ENCODE measurements at places on chromosomes 6 and 20.

DNA sequence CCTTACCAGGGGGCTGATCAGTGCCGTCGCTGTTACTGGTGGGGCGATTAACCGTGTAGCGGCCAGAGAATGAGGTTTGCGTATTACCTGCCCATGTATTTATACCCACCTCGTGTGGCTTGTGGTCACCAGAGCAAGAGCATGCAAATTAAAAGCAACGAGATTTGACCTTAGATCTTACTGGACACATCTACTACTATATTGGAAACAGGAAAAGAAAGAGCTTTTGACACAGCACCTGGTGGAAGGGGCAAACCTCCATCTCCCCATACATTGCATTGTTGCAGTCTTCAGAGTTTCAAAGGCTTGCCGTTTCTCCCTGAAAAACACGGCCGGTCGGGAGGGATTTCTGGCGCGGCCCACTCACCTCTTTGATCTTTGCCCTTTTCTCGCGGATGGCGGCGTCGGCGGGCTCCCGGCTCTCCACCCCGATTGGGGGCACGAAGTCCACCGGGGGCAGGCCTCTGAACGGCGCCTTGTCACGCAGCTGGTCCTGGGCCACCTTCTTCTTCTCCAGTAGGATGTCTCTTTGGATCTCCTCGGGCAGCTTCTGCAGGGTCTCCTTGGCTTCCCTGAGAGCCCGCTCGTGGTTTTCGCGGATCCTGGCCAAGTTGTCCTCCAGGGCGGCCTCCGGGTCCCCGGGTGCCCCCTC is 1.3 kb downstream of the MAN1A1 start:
- DNase-seq = peak; percentile 8

DNA sequence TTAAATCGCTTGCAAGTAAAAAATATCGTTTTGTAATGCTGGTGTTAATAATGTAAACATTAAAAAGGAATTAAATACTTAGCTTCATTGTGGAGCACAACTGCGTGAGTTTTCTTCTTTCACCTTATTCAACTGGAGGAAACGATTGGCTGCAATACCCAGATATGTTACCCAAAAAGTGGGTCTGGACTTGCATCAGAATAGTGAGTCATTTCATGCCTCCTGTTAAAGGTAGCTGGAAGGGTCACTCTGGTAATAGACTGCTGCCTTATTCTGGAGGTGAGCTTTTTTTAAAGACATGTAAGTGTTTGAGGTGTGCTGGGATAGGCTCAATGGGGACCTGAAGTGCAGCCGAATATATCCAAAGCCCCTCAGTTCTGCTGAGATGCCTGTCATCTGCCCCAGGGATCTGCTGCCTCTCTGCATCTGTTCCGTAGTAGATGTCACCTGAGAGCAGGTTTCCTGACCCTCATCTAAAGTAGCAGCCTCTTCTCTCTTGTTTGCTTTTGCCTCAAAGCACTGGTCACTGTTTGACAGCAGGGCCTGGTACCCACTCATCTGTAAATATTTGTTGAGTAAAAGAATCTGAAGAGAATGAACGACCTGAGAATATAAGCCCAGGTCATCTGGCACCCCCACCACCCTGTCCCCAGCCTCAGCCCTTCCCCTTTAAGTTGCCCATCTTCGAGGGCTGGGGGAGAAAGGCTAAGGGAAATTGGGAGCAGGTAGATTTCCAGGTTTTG is 5.6 kb upstream of the UQCC2 start:
- DNase-seq = no peak

GRCh38 chr6:78528926-78529325 is 338.4 kb upstream of the IRAK1BP1 start:
- DNase-seq = no peak

- DNase-seq = peak; percentile 46
These were observed 45.8 kb downstream of the AHI1 start for GRCh38 chr6:135451617-135452190.

DNA sequence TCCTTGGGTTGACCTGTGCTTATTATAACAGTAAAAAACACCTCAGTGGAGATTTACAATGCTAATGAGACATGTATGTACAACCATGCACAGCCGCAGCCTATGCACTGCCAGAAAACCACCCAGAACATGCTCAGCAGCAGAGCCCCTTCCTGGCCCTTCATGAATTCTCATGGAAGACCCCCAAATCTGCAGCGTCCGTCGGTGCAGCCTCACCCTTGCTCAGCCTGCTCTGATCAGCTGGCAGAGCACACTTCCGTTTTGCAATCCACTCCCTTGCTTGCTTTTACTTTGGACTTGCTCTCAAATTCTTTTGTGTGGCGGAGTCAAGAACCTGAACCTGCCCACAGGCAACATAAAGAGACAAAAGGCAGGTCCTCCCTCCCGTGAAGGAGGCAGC is 378.2 kb upstream of the SULF2 start:
- no peak for DNase-seq

- peak; percentile 18 for DNase-seq
These were observed 136.8 kb upstream of the PTPRK start for GRCh38 chr6:128657181-128657580.

DNA sequence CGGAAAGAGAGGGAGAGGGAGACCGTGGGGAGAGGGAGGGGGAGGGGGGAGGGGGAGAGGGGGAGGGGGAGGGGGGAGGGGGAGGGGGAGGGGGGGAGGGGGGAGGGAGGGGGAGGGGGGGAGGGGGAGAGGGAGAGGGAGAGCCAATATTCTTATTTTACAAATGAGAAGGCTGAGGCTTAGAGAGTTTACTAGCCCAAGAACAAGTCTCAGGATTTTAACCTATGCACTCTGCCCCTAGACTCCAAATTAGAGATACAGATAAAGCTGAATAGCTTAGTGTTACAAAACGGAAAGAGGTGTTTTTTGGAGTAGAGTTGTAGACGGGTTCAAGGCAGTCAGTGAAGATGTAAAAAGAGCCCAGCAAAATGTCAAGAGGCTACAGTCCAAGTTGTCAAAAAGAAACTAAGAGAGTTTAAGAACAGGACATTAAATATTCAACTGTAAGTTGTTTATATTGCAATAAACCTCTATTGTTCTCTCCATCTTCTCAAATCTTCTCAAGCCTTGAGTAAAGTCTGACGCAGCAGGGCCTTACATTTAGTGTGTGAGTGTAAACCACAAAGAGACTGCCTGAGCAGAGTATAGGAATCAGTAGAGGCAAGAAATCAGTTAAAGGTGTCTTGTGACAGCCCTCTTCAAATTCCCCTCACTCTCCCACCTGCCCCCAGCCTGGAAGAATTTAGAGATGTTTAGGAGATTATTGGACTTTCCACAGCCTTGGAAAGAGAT is 34.9 kb upstream of the AKIRIN2 start:
- no peak for DNase-seq

DNA sequence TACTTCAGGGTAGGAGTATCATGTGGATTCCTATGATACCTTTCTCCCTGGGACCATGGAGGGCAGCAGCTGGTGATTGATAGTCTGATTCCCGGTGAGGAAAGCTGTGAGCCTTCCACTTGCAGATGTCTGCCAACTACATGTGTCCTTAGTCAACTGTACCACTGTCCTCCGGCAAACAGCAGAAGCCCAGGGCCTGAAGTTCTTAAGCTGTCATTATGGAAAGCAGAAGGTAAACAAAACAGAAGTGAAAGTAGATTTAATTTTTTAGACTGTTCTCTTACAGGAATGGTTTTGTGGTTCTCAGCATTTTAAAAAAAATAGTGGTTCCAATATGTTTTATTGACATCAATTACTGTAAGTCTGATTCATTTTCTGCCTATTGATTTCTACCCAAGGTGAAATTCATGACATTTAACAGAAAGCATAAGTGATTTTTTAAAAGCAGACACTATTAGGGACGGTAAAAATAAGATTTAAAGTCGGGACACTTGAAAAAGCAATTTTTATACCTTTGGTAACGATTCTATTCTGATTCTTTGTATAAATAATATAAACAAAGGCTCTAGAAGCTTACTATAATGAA is 36.6 kb downstream of the PTPN1 start:
- no peak for DNase-seq

GRCh38 chr20:49037962-49038387 is 8.1 kb upstream of the CSE1L start:
- no peak for DNase-seq

DNA sequence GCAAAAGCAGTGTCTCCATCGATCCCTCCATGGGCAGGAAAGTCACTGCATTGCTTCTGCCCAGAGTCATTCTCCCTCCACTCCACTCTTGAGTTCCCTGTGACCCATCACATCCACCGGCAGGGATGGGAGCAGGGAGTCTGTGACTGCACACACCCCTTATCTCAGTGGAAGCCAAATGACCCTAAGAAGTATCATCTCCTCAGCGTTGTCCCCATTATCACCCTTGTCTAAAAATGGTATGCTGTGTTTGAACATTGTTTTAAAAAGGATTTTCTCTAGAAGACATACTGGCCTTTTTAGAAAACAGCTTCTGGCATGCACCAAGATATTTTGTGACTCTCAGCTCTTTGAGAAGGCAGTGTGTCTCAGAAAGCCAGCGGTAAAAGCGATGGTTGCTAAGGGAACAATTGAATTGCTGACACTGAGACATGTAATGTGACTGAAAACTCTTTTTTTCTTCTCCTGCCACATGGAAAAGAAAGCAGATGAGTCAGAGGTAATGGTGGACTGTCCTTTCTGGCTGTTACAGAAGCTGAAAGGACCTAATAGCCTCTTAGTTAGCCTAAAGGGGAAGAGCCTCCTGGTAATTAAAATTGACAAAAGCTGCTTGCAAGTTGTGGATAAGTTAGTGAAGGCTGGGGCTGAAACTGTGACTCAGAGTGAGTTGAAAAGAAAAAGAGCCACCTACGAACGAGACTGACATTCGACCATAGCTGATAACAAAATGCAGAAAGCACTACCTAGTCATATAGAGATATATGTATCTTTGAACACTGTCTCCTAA is 120.5 kb downstream of the MAP3K7 start:
- DNase-seq = peak; percentile 17

DNA sequence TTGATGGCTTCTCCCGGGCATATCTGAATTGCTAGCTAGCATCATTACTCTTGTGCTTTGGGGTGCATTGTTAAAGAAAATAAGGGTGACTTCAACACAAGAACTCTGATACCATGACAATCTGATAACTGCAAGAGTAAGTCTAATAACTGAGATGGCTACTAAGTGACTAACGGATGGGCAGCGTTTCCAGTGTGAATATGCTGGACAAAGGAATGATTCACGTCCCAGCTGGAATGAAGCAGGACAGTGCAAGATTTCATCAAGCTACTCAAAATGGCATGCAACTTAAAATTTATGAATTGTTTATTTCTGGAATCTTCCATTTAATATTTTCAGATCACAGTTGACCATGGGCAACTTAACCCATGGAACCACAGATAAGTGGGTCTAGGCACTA is 31.7 kb downstream of the MOXD1 start:
- DNase-seq = peak; percentile 84

All from EL (cell line).